ENCODE measurements at places on chromosomes 7 and 10.

GRCh38 chr10:79166741-79167140 lies 98.0 kb downstream of the ZMIZ1 start:
- no peak for DNase-seq

GRCh38 chr10:94108200-94108599 lies 114.5 kb downstream of the PLCE1 start:
- no peak for DNase-seq

DNA sequence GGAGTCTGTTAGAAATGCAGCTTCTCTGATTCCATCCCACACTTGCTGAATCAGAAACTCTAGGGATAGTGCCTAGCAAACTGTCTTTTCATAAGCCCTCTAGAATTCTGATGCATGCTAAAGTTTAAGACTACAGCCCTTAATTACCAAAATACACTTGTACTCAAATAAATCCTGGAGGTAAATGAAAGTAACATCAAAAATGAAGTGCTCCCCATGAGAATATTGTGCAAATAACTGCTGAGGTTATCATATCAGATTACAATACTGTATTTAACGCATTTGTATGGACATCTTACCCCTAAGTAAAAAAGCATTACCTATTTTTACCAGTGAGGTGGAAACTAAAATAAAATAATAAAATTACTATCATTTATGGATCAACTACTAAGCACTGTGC lies 104.7 kb downstream of the CHCHD3 start:
- DNase-seq: no peak

GRCh38 chr7:158731761-158732160 lies 27.2 kb upstream of the NCAPG2 start:
- DNase-seq: no peak

DNA sequence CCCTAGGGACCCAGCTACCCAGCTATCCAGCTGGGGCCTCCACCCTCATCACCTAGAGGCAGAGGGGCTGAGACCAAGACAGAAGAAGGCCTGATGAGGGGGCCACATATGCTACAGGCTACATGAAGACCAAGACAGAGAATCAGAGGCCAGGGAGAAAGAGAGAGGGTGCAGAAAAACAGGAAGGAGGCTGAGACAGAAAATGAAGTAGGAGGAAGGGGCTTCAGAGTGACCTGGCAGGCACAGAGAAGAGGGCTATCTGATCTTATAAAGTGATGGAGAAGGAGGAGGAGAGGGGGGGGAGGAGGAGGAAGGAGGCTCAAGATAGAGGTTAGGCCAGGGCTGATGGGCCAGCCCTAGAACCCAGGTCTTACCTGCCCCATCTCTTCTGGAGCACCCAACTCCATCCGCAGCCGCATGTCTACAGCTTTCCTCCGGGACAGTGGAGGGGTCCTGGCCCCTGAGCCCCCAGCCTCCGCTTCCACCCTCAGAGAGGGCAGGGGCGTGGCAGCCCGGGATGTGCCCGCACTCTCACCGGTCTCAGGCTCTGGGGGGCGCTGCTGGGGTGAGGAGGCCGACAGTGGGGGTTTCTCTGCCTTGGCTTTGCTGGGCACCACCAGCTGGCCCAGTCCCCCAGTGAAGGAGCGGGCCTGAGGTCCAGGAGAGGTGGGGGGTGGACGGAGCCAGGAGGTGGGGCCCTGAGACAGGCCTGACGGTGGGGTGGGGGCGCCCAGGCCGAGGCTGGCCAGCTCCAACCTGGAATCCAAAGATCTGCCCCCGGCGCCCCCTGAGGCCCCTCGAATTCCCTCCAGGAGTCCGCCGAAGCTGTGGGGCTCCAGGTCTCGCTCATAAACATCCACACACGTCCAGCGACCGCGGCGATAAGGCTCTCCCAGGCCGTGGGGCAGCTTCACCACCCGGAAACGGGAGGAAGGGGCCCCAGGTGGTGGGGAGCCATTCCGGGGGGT lies 1.8 kb downstream of the TSC22D4 start:
- DNase-seq: no peak

GRCh38 chr10:131758062-131758938 lies 142.5 kb upstream of the PPP2R2D start:
- DNase-seq: peak; percentile 68

- peak; percentile 80 for DNase-seq
Measured at GRCh38 chr10:88966797-88967196, 14.2 kb upstream of the ACTA2 start.

- DNase-seq: no peak
Measured at GRCh38 chr7:85638394-85638793, 451.5 kb upstream of the SEMA3D start.

- DNase-seq: no peak
Measured at GRCh38 chr7:38702002-38702535, 70.9 kb upstream of the AMPH start.

- no peak for DNase-seq
Measured at GRCh38 chr10:107269626-107270025, 105.1 kb upstream of the SORCS1 start.

GRCh38 chr10:133415752-133416151 lies 8.7 kb downstream of the SPRN start:
- DNase-seq: peak; percentile 71

GRCh38 chr7:5484921-5485320 lies 61.3 kb upstream of the TNRC18 start:
- DNase-seq: no peak

DNA sequence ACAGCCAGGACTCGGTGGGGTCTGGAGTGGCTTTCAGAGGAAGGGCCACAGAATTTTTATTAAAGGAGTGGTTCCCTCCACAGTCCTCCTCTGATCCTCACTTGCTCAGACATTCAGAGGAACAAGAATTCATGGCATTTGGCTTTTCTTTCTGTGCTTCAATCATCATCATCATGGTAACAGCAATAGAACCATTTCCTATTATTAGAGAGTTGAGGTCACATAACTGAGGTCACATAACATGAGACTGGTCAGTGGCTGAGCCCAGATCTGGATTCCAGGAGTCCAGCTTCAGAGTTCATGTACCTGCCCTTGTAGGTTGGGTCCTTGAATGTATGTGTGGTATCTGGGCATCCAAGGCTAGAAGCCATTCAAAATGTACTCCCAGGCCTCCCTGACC lies 177.3 kb upstream of the GRB10 start:
- DNase-seq: no peak
